Dermis blood vessel endothelial cell (primary cell): ENCODE measurements at places on chromosomes 13 and 19. TPM values are rescaled to one million over a fixed set of nuclear protein-coding genes. Genes with fewer than 3 reads are reported as not detected.
A peak's percentile ranks its signal among the peaks of the same experiment; 100 is the strongest.

SOX1 gene
- total RNA-seq: not detected in 2 replicates

LRRC8E gene
- 0.51 TPM in 2 replicates for total RNA-seq

ERICH4 gene
- total RNA-seq: not detected in 2 replicates

GRCh38 chr19:995051-995827 lies 5.0 kb upstream of the GRIN3B start:
- no peak for DNase-seq

DNA sequence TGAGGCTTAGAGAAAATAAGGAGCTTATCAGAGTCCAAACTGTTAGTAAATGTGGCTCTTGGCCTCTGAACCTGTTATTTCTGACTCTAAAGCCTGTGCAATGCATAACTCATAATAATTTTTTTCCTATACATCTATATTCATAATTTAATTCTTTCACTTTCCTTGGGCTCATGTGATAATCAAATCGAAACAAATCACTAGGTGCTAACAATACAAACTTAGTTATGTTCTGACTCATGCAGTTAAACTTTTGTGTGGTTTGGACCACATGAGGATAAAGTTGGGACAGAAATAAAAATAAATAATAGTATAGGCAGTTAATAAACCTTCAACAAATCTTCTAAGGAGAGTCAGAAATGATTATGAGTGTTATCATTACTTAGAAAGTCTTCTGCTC lies 1629.0 kb downstream of the OLFM4 start:
- DNase-seq: no peak

GRCh38 chr19:55580628-55581144 lies at the start of gene ZNF579:
TSS of gene ZNF579 (minus strand) at chr19:55580848. CDS start at chr19:55579639, 1,209 bp downstream.
- peak; percentile 92 for DNase-seq

DNA sequence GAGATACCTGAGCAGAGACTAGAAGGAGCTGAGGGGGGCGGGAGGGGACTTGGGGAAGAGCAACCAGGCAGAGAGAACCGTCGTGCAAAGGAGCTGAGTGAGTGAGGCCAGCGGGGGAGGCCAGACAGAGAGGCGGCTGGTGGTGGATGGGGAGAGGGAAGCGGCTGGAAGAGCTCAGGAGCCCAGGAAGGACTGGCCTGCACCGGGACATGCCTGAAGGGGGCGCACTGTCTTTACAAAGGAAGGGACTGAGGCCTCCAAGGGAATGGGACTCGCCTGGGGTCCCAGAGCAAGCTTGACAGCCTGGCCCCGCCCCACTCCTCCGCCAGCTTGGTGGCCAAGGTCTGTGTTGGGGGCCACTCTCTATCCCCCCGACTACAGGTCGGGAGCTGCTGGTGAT lies 14.9 kb downstream of the ONECUT3 start:
- peak; percentile 37 for DNase-seq

GRCh38 chr13:67076378-67076777 lies 153.8 kb downstream of the PCDH9 start:
- DNase-seq: no peak

GRCh38 chr19:1856698-1857603 lies 6.4 kb downstream of the KLF16 start:
- DNase-seq: peak; percentile 87

DNA sequence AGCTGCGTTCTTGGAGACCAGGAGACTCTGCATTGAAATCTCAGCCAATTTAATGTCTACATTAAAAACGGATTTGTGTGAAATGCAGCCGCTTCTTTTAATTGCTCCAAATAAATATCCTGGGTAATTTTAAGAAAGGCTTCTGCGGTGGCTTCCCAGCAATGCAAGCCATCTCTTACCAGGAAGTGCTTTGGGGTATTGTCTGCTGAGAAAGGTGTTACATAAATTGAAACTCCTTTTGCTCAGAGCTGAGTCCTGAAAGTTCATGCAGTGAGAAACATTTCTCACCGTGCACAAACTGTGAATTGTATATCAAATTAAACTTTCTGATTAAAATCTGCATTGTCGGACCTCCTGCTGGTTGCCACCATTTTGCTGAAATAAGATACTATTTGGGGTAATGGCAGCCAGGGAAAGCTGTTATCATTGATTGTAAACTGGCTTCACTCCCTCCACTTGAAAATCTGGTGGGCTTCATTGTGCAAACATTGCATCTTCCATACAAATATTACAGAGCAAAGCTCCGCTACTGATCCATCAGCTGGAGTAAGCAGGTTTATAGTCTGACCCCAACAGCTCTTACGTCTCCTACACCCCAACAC lies 59.5 kb downstream of the ZIC5 start:
- DNase-seq: no peak
